ENCODE measurements at places on chromosomes 7 and 10. TPM values are rescaled to one million over a fixed set of nuclear protein-coding genes. Genes with fewer than 3 reads are reported as not detected.

Gene NME8
- total RNA-seq, result not detected

Gene SLC13A4
- total RNA-seq, result not detected

Gene EBLN1
- total RNA-seq, result 0.21 TPM

Gene COL17A1
- not detected for total RNA-seq

Gene GPR85
- 1.0 TPM for total RNA-seq

Gene ATOH7
- total RNA-seq, result not detected

Gene HOXA7
- 0.26 TPM for total RNA-seq

Gene ZEB1
- 97.6 TPM for total RNA-seq

Gene EPC1
- 109 TPM for total RNA-seq

GRCh38 chr7:100983451-100984187 is 14.3 kb downstream of the MUC12 start:
- no peaks in the 10 kb centered on the region for H3K4me1 ChIP-seq
- no peaks in the 10 kb centered on the region for H3K27me3 ChIP-seq
- no peak overlapping the region for H3K4me3 ChIP-seq
- DNase-seq, result no peak
- no peak overlapping the region for H3K27ac ChIP-seq

DNA sequence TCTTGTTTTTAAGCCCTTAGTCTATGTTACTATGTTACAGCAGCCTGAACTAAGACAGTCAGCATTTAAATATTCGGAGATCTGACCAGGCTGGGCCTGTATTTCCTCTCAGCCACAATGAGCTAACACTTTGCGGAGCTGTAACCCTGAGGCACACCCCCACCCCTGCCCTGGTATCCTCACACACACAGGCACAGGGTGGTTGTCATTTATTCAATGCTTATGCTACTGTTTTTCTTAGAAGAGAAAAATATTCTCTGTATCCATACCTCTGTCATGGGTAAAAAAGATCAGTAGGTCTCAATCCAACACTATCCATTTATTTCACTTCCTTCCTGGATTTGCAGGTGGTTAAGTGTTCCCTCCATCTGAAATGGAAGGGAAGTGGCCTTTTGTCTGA is 80.3 kb upstream of the TRIL start:
- no peak for DNase-seq
- H3K27me3 ChIP-seq, result no peaks in the 10 kb centered on the region
- H3K4me1 ChIP-seq, result no peaks in the 10 kb centered on the region
- no peaks in the 10 kb centered on the region for H3K36me3 ChIP-seq

DNA sequence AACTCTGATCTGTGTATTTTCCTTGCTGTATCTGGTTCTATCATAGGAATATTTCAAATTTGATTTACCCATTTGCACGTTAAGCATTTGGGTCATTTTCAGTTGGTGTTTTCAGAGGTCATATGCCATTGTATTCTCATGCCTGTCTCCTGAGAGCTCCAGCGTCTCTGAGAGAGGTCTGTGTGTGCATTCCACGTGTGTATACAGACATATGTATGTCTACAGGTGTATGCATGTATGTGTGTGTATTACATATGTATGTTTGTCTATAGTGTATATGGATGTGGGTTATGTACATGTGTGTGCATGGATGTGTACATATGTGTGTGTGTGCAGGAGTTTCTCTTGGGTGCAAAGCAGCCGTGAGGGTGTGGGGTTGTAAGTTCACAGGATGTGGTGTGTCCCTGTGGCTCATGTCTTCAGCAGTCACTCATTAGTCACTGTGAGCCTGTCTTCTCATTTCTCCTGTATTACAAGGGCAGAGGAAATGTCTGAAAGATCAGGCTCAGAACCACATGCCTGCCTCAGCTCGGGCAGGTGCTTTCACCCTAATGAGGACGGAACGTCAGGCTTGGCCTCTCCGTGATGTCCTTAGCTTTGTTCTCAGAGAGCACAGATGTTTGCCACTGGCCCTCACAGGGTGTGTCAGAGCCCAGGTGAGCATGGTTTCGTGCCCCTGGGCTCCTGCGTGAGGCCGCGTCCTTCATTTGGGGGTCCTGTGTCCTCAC is 101.6 kb downstream of the NKX6-2 start:
- H3K4me1 ChIP-seq, result no peaks in the 10 kb centered on the region
- no peaks in the 10 kb centered on the region for H3K27me3 ChIP-seq
- H3K4me3 ChIP-seq, result no peak overlapping the region

GRCh38 chr7:27617651-27618381 is 44.9 kb downstream of the HIBADH start:
- H3K27me3 ChIP-seq, result no peaks in the 10 kb centered on the region
- DNase-seq, result no peak
- H3K4me3 ChIP-seq, result no peak overlapping the region
- no peak overlapping the region for H3K27ac ChIP-seq
- H3K36me3 ChIP-seq, result no peaks in the 10 kb centered on the region
- no peaks in the 10 kb centered on the region for H3K4me1 ChIP-seq

- no peaks in the 10 kb centered on the region for H3K36me3 ChIP-seq
- DNase-seq, result peak; percentile 56
- no peak overlapping the region for H3K4me3 ChIP-seq
These were observed 48.1 kb upstream of the COMTD1 start for GRCh38 chr10:75283671-75284470.

- no peak overlapping the region for H3K27ac ChIP-seq
- DNase-seq, result no peak
- no peaks in the 10 kb centered on the region for H3K4me1 ChIP-seq
- no peaks in the 10 kb centered on the region for H3K36me3 ChIP-seq
- no peak overlapping the region for H3K4me3 ChIP-seq
- H3K27me3 ChIP-seq, result no peaks in the 10 kb centered on the region
These were observed 21.6 kb upstream of the ADAMTS14 start for GRCh38 chr10:70650718-70651117.

DNA sequence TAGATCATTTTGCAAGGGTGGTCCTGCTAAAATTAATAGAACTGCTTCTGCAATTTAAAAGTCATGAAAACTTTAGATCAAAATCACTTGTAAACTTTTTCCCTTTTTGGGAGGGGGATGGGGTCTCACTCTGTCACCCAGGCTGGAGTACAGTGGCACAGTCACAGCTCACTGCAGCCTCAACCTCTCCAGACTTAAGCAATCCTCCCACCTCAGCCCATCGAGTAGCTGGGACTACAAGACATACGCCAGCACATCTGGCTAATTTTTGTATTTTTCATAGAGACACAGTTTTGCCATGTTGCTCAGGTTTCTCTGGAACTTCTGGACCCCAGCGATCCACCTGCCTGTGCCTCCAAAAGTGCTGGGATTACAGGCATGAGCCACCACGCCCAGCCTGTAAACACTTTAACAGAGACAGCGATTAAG is 79.7 kb downstream of the LRRC17 start:
- H3K4me1 ChIP-seq, result peaks cover 11% of the 10 kb centered on the region
- H3K36me3 ChIP-seq, result no peaks in the 10 kb centered on the region
- DNase-seq, result no peak
- H3K27me3 ChIP-seq, result no peaks in the 10 kb centered on the region

DNA sequence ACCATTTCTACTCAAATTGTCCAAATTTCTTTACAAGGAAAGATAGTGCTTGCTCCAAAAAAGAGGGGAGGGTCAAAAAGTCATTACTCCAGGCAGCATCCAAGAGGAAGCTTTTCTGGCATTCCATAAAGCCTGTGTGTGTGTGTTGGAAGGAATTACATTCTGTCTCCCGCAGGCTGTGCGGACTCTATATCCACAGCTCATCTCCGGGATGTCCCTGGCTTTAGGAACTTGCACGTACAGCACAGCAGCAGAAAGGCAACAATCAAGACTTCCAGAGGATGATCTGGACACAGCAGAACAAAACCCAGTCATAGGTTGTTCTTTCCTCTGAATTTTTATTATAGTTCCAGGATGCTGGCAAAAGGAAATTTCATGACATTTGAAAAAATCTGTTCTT is 94.8 kb downstream of the ITIH5 start:
- no peaks in the 10 kb centered on the region for H3K27me3 ChIP-seq
- H3K27ac ChIP-seq, result no peak overlapping the region
- H3K36me3 ChIP-seq, result no peaks in the 10 kb centered on the region
- no peak overlapping the region for H3K4me3 ChIP-seq
- no peaks in the 10 kb centered on the region for H3K4me1 ChIP-seq
- no peak for DNase-seq

DNA sequence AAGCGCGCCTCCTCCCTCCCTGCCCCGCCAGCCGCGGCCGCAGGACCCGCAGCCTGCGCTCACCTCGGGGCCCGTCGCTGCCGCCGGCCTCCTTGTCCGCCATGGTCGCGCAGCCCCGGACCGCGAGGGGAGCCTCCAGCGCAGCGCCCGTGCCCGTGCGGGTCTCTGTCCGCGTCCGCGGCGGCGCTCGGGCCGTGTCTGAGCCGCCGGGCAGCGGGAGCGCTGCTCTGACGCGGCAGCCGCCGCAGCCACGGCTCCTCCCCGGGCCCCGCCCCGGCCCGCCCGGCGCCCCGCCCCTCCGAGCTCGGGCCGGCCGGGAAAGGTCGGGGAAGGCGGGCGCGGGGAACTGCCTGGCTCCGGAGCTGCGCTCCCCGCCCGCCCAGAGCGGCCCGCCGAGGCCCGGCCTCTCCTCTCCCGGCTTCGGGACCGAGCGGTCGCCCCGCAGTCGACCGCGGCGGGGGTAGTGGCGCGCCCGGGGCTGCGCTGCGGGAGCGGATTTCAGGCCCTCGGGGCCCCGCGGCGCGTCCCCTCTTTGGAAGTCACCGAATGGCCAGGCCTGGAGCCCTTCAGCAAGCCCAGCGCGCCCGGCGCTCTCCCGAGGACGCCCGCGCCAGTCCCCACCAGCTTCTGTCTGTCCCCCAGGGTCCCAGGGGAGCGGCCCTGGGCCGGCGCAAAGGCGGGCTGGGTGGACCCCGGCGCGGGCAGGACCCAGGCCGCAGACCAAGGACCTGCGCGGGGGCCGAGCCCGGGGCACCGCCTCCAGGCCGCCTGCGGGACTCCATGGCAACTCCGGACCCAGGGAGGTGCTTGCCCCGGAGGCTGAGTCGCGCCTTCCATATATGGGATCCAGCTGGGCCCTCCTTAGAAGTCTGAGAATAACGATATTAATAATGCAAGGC is at the start of gene HSPA12A:
HSPA12A (minus strand) TSS at position 200 of the 899 bp plus-strand sequence; CDS start at position 103, 97 bp downstream.
- peak within 1 kb of the TSS; percentile 55 for H3K4me3 ChIP-seq
- DNase-seq, result peak; percentile 86
- H3K4me1 ChIP-seq, result peaks cover 5% of the 10 kb centered on the region
- no peaks in the 10 kb centered on the region for H3K27me3 ChIP-seq

- H3K36me3 ChIP-seq, result no peaks in the 10 kb centered on the region
- DNase-seq, result no peak
- H3K4me3 ChIP-seq, result no peak overlapping the region
- no peaks in the 10 kb centered on the region for H3K27me3 ChIP-seq
- H3K27ac ChIP-seq, result no peak overlapping the region
These were observed 3.7 kb upstream of the HDAC9 start for GRCh38 chr7:18491871-18492270.

- no peaks in the 10 kb centered on the region for H3K36me3 ChIP-seq
- H3K4me3 ChIP-seq, result no peak overlapping the region
- no peaks in the 10 kb centered on the region for H3K27me3 ChIP-seq
- H3K27ac ChIP-seq, result peak overlapping the region; percentile 18
- no peak for DNase-seq
These were observed 2.2 kb downstream of the SMARCD3 start for GRCh38 chr7:151246102-151246850.

DNA sequence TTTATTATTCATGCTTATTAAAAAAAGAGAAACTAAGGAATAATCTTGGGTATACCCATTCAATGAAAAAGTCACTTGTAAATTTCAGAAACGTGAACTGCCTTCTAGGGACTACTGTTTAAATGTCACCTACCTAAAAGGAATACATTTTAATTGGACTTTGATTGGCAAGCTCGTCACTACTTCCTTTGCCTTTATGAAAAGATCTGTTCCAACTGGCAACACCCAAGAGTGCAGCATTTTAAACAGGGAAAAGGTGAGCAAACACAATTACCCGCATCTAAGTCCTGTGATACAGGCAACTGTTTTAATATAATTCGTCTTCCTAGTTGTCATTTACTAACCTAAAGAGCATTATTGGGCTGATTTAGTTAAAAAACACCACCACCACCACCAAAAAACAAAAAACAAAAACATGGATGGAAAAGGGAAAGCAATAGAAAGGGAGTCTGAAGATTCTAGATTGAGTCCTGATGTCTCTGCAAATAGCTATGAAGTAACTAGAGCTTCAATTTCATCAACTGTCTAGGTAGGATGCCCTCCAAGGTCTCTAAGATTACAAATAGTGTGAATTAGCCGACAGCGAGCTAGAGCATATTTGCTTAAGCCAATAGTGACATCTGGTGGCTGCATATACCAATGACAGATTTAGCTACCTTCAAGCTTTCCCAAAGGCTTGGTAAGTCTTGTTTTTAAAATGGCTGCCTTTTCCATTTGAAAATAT is 33.8 kb upstream of the ICA1 start:
- no peaks in the 10 kb centered on the region for H3K4me1 ChIP-seq
- H3K4me3 ChIP-seq, result no peak overlapping the region
- H3K27ac ChIP-seq, result no peak overlapping the region

DNA sequence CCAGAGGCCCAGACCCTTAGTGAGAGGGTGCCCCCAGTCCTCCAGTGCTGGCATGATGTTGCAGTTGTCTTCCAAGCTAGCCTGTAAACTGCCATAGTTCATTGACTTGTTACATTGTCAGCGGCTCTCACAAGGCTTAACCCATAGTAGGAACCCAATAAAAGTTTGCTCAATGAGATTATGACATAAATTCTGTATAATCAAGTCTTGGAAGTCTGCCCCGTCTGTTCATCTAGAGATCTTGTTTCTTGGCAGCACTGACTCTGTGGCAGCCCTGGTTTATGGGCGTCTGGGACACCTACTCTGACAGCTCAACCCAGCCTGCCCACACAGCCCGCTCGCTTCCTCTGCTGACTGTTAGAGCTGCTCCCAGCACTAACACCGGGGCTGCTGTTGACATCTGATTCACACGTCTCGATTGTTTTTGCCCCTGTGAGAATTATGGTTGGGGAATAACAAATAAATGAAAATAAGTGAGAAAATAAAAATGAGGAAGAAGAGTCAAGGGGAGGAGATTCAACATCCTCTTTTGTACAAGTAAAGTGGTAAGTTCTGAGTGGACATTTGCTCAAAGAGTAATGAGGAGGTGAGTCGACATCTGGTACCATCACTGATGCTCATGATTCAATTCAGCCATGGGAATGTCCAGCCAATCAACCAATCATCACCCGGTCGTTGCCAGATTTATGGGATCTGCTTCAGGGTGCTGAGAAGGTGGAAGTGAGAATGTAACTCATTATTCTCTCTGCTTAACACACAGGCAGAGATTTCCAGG is 160.8 kb downstream of the SPAG6 start:
- H3K4me3 ChIP-seq, result no peak overlapping the region
- no peak for DNase-seq
- H3K27me3 ChIP-seq, result no peaks in the 10 kb centered on the region
- no peak overlapping the region for H3K27ac ChIP-seq
- H3K4me1 ChIP-seq, result no peaks in the 10 kb centered on the region
- no peaks in the 10 kb centered on the region for H3K36me3 ChIP-seq

- no peaks in the 10 kb centered on the region for H3K4me1 ChIP-seq
- no peak overlapping the region for H3K27ac ChIP-seq
- H3K27me3 ChIP-seq, result no peaks in the 10 kb centered on the region
- H3K36me3 ChIP-seq, result no peaks in the 10 kb centered on the region
- DNase-seq, result no peak
These were observed 23.9 kb downstream of the RNF133 start for GRCh38 chr7:122675011-122675410.

GRCh38 chr7:4683884-4684565 is 1.9 kb downstream of the FOXK1 start:
- H3K27me3 ChIP-seq, result no peaks in the 10 kb centered on the region
- DNase-seq, result peak; percentile 52
- H3K4me1 ChIP-seq, result no peaks in the 10 kb centered on the region

- no peaks in the 10 kb centered on the region for H3K36me3 ChIP-seq
- H3K27me3 ChIP-seq, result no peaks in the 10 kb centered on the region
- H3K4me3 ChIP-seq, result no peak overlapping the region
- no peak for DNase-seq
These were observed 216.0 kb downstream of the KLF6 start for GRCh38 chr10:3568983-3569382.
